ENCODE measurements at places on chromosomes 2 and 18. TPM values are rescaled to one million over a fixed set of nuclear protein-coding genes. Genes with fewer than 3 reads are reported as not detected.

The SERPINB4 gene
- not detected for total RNA-seq

The CRYGD gene
- total RNA-seq, result not detected

The FMNL2 gene
- 35.4 TPM for total RNA-seq

The RAB6C gene
- total RNA-seq, result under 0.01 TPM

The SERPINB13 gene
- not detected for total RNA-seq

The UGT1A9 gene
- total RNA-seq, result not detected

The HOXD13 gene
- 7.5 TPM for total RNA-seq

The MEP1B gene
- not detected for total RNA-seq

The GCKR gene
- total RNA-seq, result 0.22 TPM

The REG1B gene
- not detected for total RNA-seq

The NTSR2 gene
- total RNA-seq, result not detected

The DNAJC5G gene
- total RNA-seq, result not detected
